ENCODE measurements at places on chromosomes 2 and 18.
A peak's percentile ranks its signal among the peaks of the same experiment; 100 is the strongest.

- no peak for DNase-seq
These were observed 31.6 kb downstream of the TNS1 start for GRCh38 chr2:217971166-217971565.

DNA sequence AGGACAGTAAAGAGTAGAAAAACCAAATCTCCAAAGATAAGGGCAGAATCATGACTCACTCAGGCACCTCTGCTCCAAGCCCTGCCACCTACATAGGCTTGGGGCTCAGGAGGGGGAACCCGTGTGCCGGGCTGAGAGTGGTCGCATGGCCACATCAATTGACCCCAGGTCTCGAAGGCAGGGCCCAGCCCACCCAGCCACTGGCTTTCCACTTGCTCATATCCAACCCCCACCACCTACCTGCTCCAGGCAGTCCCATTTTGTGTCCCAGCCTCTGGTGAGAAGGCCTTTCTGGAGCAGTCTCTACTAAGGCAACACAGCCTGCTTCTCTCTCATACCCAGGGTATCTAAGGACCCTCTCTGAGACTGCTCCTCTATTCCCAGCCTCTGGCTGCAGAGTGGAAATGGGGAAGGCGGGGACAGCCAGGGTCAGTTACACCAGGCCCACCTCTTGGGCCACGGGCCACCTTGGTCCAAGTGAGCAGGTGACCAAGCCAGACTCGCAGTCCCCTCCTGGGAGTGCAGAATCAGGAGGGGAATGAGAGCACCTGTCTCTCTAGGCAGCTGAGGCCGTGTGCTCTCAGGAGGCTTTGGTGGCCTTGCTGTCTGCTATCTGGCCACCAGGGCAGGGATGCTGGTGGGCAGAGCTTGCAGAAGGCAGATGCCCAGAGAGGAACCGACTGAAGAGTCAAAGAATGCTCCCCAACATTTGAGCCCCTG, 20.8 kb downstream of the TFCP2L1 start:
- peak; percentile 6 for DNase-seq

GRCh38 chr2:101725515-101726192, 28.1 kb downstream of the MAP4K4 start:
- DNase-seq, result no peak

GRCh38 chr2:28670856-28671255, 80.8 kb upstream of the PPP1CB start:
- DNase-seq, result no peak

GRCh38 chr18:65938592-65939372, 188.0 kb downstream of the CDH7 start:
- peak; percentile 27 for DNase-seq

DNA sequence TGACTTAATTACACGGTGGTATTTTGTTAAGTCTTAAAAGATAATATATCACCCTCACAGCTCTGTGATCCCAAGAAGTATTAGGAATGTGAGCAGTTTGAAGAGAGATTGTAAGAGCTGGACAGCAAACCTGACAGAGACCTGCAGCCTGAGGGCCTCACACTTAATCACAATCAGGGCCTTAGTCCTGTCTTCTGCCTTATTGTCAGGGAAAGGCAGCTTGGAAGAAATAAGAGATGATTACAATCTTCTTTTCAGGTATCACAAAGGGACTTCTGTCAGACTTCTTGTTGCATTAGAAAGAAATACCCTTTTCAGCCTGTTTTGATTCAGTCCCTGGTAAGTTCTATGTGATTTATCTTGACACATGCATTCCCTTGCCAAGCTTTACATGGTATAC, 1433.8 kb upstream of the SLC39A10 start:
- no peak for DNase-seq

- DNase-seq, result no peak
These were observed 227.4 kb downstream of the MBD2 start for GRCh38 chr18:53997064-53997463.

GRCh38 chr2:217471319-217471718, 531.5 kb downstream of the TNS1 start:
- no peak for DNase-seq

- DNase-seq, result no peak
These were observed 48.1 kb downstream of the HPCAL1 start for GRCh38 chr2:10350761-10351160.

DNA sequence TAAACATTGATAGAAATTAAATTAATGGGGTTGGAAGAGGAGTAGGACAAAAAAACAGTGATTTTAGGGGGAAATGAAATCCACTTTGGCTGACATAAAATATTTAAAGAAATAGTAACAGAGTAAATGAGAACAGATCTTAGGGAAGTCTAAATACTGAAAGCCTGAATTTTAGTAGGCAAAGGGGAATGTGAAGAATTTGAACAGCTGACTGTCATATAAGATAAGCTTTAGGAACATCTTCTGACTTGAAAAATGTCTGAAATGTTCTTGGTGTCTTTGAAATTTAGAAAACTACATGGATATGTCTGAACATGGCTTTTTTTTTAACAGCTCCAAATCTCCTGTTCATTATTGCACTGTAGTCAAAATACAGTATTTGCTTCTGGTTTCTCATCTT, 150.3 kb downstream of the CALCRL start:
- DNase-seq, result no peak

- no peak for DNase-seq
These were observed 36.1 kb downstream of the PSTPIP2 start for GRCh38 chr18:46035696-46036680.

DNA sequence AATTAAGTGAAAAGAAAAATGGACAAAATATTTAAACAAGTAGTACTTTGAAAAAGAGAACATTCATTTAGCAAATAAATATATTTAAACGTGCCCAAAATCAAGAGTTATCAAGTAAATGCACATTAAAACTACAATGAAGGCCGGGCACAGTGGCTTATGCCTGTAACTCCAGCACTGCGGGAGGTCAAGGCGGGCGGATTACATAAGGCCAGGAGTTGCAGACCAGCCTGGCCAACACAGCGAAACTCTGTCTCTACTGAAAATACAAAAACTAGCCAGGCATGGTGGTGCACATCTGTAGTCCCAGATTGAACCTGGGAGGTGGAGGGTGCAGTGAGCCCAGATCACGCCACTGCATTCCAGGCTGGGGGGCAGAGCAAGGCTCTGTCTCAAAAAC, 9.8 kb downstream of the STAM2 start:
- DNase-seq, result no peak

- DNase-seq, result no peak
These were observed 200.1 kb downstream of the SMAD7 start for GRCh38 chr18:48750485-48751175.

- no peak for DNase-seq
These were observed 6.0 kb downstream of the CAVIN2 start for GRCh38 chr2:191840921-191841320.

- DNase-seq, result no peak
These were observed 38.2 kb downstream of the CELF4 start for GRCh38 chr18:37527395-37527794.

- no peak for DNase-seq
These were observed 39.9 kb downstream of the DSEL start for GRCh38 chr18:67476585-67476984.

DNA sequence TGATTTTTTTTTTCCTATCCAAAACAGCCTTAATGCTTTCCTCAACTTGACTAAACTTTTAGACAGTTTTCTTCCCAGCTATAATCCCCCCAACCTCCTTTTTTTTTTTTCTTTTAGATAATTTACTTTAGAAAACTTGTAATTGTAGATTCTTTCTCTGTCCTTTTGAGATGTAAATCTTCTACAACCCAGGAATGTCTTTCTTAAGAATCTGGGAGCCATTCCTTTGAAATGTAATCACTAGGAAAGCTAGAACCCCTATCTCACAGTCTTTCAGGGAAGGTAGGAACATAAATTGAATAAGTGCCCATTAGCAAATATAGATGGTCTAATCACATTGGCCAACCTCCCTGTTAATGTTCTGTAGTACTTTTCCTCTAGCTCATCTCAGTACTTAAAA, 285.4 kb downstream of the NUP35 start:
- no peak for DNase-seq

DNA sequence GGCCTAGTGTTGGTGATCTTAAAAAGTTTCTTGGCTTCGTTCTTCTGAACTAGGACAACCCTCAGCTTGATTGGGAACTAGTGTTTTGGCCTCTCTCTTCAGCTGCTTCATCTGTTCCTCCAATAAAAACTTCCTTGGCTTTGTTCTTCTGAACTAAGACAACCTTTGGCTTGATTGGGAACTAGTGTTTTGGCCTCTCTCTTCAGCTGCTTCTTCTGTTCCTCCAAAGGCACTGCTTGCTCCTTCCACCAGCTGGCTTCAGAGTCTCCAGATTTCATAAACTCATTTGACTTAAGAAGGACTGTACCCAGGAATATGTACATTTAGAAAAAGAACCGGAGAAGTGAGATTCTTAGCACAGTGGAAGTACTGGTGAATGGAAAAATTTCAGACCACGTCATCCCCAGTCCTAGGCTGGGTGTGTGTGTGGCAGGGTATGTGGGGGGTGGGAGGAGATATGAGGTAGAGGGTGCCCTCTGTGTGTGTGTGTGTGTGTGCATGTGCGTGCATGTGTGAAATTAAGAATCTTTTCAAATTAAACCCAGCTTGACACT, 20.4 kb downstream of the IL1R2 start:
- no peak for DNase-seq

GRCh38 chr2:47016172-47016913, 100.7 kb upstream of the MCFD2 start:
- DNase-seq, result peak; percentile 60

DNA sequence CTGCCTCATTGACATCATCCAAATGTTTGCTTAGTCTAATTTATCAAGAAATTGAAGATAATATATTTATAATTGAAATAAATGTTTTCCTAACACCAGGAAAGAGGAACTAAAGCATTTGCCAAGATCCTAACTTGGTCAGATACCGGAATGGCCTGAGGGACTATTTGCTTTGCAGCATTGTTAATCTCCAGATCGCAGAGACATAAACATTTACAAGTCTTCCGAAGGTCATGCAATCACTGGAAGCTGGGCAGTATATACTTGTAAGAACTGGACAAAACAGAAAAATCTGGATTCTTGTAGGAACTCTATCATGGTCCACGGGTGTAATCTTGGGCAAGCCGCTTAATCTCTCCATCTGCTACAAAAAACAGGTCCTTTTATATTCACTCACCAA, 42.2 kb downstream of the CYBRD1 start:
- DNase-seq, result peak; percentile 16

- DNase-seq, result no peak
These were observed 13.8 kb upstream of the RAB12 start for GRCh38 chr18:8595445-8595844.

GRCh38 chr2:1544478-1545069, 131.3 kb downstream of the TPO start:
- DNase-seq, result no peak

GRCh38 chr2:234629596-234629995, 132.7 kb upstream of the ARL4C start:
- DNase-seq, result no peak

GRCh38 chr2:200655918-200656580, 70.2 kb downstream of the AOX1 start:
- DNase-seq, result no peak

DNA sequence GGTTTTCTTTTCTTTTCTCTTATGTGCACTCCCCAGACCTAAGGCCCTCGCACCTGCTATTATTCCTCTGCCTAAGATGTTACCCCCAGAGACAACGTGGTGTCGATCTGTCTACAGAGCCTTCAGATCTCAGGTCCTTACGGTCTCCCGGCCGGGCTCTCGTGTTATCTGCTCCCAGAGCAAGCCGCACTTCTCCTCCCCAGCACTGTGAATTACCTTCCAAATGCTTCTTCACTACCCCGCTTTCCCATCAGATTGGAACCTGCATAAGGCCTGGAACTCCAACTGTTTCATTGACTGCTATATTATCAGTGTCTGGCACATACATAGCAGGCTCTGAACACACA, 71.2 kb upstream of the ODC1 start:
- no peak for DNase-seq
